NCI-H446 treated with DMSO at 0.1 percent for 48 hours (cell line): ENCODE measurements at places on chromosomes 13 and 19.

GRCh38 chr13:36865265-36865664, 46.2 kb downstream of the RFXAP start:
- DNase-seq = no peak

GRCh38 chr13:96032717-96033116, 20.5 kb downstream of the UGGT2 start:
- DNase-seq = no peak

DNA sequence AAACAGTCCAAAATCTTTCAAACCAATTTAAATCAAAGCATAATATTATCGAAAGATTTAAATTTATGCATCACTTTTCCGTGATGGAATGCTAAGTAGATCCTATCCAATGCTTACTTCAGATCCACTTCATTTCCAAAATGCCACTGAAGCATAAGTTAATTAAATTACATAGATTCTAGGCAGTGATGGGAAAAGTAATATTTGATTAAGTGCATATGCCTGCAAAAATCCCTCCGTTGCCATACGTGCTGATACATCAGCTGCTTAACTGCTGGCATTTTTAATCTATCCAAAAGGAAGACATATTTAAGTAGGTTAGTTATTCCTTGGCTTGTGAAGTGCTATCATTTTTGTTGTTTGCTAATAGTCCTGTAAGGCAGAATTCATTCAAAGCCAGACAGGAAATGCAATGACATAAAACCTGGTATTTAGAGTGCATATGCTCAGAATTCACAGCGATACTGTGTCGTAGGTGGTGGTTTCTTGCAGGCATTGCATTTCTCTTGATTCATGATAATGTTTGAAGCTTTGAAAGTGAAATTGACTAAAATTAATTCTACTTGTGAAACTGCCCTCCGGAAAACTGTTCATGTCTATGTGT, 738.3 kb upstream of the GPC6 start:
- no peak for DNase-seq

GRCh38 chr13:97021241-97021640, 27.0 kb upstream of the OXGR1 start:
- DNase-seq = no peak

GRCh38 chr13:39602277-39602613, 748 bp downstream of the LHFPL6 start:
- no peak for DNase-seq

DNA sequence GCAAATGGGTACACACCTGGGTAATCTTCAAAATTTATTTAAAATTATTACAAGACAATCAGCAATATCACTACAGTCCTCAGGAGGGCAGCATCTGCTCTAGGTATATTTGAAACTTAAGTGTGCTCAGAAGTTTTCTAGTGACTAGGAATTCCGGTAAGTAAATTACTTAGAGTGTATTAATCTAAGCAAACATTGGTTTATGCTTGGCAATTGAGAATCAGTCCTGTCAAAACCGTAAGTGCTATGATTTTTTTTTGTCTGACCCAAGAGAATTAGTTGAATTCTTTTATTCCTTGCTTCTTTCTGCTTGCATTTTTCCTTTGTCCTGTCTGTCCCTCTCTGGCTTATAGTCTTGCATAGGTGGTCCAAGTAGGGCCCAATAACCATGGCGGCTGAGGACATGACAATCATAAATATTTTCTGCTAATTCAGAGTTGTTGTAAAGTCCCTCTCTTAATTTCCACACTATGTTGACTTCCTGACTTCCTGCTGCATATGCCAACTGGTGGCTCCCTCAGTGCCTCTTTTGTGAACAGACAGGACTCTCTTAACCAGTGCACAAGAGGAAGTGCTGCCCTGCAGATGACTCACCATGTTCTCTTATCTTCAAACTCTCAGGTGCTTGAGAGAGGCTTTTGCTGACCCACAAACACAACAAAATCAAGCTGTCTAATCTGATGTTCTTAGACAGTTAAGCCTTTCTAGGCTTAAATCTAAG, 82.2 kb downstream of the SLAIN1 start:
- peak; percentile 1 for DNase-seq

GRCh38 chr13:102580552-102581169, 16.1 kb upstream of the TPP2 start:
- DNase-seq = peak; percentile 2

DNA sequence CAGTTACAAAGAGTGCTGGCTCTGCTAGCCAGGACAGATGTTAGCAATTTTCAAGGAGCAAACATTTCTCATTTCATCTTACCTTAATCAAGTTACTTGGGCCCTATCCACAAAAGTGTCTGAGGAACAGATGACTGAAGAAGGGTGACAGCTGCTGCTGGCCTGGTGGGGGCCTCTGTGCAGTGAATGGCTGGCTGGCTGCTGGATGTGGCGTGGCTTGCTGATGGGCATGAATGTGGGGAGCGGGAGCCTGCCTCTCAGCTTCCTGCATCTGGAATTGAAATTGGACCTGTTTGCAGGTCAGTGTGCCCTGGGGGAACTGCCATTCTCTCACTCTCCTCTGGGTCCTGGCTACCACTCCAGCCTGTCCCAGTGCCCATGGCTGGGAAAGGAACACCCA, 94.7 kb downstream of the RGCC start:
- no peak for DNase-seq
